ENCODE measurements at places on chromosomes 2 and 18.
A peak's percentile ranks its signal among the peaks of the same experiment; 100 is the strongest.

GRCh38 chr2:25388491-25388890 is 46.8 kb upstream of the DNMT3A start:
- DNase-seq: no peak

- no peak for DNase-seq
Observed at GRCh38 chr2:63257473-63257872, 206.8 kb downstream of the OTX1 start.

GRCh38 chr2:19574778-19575260 is 216.4 kb upstream of the OSR1 start:
- DNase-seq: no peak

DNA sequence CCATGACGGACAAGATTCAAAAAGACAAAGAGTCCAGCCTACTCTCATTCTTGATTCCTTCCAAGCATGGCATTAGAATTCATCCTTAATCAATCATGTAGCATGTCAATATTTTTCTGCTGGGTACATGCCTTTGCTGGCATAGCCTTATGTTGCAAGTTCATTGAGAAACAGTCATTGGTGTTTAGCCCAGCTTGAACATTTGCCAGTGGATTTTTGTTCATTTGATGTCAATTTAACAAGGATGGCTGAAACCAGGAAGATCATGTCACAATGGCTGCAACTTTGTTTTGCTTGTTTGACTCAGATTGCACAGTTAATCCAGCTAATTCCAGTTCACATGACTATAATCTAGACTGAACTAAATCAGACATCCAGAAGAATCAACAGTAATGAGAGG is 1132.2 kb downstream of the LRP1B start:
- no peak for DNase-seq

DNA sequence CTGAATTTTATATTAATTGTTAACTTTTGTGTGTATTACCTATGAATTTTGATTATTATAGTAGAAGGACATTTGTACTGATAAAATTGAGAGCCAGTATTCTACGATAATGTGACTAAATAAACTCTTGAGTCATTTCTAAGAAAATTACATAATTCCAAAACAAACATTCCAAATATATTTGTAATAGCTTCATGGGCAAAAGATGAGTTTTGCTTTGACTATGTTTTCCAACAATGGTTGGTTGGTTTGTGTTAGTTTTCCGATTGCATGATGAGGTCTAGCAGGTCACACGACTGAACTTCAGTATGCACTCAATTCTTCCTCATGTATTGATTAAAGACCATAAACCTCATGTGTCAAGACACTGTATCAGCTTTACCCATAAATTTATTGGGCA is 71.7 kb upstream of the WDR75 start:
- no peak for DNase-seq

- no peak for DNase-seq
Observed at GRCh38 chr18:23453680-23454058, 582 bp downstream of the RIOK3 start.

GRCh38 chr2:45332567-45332966 is 278.5 kb downstream of the SRBD1 start:
- no peak for DNase-seq

GRCh38 chr2:183088061-183088460 is 9.5 kb downstream of the DUSP19 start:
- no peak for DNase-seq

GRCh38 chr2:42957109-42957860 is 164.9 kb upstream of the HAAO start:
- DNase-seq: no peak

DNA sequence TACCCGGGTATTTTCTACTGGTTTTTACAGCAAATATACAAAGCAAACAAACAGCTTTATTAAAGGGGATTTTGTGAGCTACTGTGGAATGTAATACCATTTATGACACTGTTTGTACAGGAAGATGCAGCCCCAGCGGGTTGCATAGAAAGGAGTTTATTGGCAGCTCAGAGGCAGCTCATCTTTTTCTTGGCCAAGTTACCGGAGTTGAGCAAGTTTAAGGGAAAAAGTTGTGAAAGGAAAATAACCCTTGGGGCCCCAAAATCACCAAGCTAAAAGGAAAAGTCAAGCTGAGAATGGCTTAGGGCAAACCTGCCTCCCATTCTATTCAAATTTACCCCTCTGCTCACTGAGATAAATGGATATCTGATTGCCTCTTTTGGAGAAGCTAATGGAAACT is 60.8 kb downstream of the MOB4 start:
- no peak for DNase-seq

GRCh38 chr18:10898417-10898974 is 250.9 kb downstream of the PIEZO2 start:
- DNase-seq: no peak

DNA sequence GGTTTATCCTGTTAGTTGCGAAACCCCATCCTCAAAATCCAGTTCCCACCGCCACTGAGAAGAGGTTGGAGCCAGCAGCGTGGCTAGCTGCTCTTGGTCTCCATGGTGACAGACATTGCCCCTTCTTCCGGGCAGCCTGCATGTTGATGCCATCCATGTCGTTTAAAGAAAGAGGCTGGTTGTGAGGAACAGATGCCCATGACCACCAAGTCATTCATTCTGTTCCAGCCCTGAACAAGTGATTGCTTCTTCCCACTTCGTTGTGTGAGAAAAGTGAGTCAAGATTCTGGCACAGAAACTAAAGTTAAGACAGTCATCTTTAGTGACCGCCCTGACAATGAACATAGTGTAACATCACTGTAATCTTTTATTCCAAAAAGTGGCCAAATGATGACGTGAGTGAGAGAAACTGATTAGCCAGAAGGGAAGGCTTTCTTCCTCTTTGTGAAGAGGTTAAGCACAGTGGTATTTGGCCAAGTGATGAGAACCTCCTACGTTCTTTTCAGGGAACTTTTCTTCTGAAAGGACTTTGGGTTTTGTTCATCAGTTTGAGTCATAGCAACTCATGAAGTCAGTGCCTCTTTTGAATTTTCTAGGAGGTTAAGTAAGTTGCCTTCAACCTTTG is 272.5 kb downstream of the GALR1 start:
- no peak for DNase-seq

- no peak for DNase-seq
Observed at GRCh38 chr18:12417687-12418086, 10.0 kb downstream of the PRELID3A start.

- DNase-seq: no peak
Observed at GRCh38 chr2:66576311-66576560, 141.3 kb downstream of the MEIS1 start.

- DNase-seq: no peak
Observed at GRCh38 chr2:223056701-223057418, 4.9 kb downstream of the KCNE4 start.

- DNase-seq: peak; percentile 57
Observed at GRCh38 chr2:97870396-97870843, 125.3 kb downstream of the TMEM131 start.

- DNase-seq: no peak
Observed at GRCh38 chr18:33076601-33077000, 303.8 kb upstream of the KLHL14 start.

DNA sequence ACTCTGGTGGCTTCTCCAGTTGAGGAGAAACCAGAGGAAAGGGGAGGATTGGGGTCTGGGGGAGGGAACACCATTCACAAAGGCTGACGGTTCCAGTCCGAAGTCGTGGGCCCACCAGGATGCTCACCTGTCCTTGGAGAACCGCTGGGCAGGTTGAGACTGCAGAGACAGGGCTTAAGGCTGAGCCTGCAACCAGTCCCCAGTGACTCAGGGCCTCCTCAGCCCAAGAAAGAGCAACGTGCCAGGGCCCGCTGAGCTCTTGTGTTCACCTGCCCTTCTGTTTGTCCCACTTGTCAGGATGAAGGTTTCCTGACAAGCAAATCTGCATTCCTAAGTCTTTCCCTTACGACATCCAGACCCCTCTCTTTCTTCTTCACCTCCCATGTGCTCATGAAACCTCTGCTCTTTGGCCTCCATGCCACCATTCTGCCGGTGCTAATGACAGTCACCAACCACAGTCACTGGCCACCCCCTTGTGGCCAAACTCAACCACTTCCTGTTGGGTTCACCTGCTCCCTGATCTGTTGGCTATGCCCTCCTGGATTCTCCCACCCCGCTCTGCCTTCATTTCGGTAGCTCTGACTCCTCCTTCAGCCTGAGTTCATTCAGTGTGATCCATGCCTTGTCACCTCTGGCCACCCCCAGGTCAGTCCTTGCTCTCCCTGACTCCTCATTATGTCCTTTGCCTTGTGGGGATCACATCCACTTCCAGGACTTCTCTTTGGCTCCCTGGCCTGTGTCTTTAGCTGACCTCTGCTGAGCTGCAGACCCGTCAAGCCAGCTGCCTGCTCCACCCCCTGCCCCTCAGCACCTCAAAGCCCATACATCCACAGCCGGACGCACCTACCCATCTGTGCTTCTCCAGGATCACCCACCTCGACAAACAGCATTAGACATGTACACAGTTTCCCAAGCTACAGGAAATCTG is 17.6 kb downstream of the EMX1 start:
- DNase-seq: no peak

DNA sequence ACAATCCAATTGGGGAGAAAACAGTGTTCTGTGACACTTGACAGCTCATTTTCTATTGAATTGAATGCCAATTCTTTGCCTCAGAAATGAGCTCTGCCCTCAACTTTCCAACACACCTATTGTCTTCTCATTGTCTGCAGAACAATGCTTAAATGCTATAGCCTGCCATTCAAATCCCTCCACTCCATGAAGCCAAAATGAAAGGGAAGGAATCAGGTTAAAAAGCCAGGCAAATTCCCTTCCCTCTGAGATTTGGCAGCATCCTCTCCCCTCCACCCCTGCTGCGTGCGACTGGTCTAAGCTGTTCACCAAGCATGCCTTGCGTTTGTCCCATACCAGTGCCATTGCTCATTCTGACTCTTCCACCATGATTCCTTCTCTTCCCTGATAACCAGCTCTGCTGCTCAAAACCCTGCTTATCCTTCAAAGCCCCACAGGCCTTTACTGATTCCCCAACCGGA is 32.4 kb upstream of the TMEM131 start:
- no peak for DNase-seq

GRCh38 chr2:13616616-13617015 is 899.9 kb downstream of the TRIB2 start:
- DNase-seq: no peak

DNA sequence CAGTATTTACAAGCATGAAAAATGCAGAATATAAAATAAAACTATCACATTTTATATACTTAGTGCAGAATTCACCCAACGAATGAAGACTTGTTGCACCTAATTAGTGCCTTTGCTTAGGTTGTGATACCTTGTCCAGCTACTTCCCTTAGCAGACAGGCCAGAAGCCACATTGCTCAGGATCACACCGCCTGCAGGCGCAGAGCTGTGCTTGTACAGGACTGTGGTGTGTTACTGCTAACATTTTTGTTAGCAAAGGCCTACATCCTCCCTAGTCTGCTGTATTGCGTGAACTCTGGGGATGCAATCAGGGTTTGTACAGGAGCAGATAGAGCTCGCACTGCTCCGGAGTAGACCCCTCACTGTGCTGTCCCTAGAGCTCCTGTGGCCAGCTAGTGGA is 336.9 kb downstream of the CBLN2 start:
- DNase-seq: no peak

- DNase-seq: no peak
Observed at GRCh38 chr2:193482557-193482956, 1287.8 kb upstream of the TMEFF2 start.

- no peak for DNase-seq
Observed at GRCh38 chr2:28279371-28279770, 113.3 kb upstream of the FOSL2 start.

GRCh38 chr2:10537522-10538199 is 89.5 kb upstream of the ODC1 start:
- no peak for DNase-seq

DNA sequence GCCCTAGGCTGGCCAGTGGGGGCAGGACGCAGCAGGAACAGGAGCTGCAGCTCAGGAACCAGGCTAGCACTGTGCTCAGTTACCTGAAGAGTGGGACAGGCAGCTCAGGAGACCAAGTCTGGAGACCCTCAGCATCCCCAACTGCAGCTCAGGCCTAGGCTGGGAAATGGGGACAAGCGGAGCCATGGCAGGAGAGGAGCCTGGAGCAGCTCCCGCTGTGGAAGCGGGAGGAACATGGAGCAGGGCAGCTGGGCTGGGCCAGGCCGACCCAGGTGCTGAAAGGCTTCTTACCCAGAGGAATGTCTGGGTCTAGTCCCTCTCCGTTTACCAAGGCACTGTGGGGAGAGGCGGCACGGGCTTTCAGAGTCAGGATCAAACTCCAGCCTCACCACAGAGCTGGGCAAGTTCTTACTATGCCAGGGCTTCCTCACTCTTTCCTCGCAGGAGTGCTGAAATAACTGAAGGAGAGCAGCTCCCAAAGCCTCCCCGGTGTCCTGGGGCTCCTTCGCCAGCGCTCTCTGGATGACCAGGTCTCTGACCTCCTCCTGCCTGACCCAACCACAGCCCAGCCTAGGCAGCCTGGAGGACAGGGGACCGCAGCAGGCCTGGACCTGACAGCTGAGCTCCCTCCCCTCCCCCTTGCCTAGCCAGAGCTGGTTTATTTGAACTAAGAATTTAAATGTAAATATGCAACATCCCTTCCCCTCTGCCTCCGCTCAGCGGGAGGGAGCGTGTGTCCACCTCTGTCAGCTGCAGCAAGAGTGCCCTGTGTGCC is 247.8 kb upstream of the SIX2 start:
- no peak for DNase-seq

DNA sequence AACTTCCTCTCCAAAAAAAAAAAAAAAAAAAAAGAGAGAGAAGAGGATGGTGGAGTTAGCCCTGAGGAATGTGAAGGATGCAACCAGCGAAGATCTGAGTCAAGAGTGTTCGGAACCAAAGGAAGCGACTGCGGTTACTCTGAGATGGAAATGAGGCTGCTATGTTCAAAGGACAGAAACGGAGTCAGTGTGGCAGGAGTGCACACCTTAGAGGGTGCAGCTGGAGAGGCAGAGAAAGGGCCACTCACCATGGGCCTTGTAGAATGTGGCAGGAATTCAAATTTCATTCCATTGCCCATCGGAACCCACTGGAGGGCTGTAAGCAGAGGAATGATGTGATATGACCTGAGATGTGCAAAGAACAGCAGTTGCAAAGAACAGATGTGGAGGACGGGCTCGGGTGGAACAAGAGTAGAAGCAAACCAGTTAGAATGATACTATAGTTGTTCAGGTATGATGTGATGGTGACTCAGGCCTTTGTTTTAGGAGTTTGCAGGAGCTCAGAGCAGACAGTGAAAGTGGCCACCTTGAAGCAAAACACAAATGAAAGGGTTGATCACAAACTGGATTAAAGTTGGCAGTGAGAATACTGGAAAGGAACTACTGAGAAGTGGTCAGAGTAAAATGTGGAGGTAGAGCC is 22.6 kb downstream of the ITGA6 start:
- DNase-seq: no peak

DNA sequence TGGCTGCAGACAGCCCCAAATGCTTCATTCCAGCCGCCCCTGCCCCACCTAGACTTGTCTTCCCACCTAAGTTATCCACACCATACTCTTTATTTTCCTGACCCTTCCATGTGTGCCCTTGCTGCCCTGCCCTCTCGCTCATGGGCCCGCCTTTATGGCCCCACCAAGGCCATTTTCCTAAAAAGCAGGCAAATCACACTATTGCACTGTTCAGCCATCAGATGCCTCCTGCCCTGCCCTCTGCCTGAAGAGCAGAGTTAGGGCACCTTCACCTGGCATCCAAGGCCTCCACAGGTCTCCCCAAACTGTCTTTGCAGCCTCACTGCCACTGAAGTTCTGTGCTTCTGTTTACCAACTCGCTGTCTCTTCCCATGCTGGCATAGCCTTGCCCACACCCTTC is 496.7 kb downstream of the EIPR1 start:
- DNase-seq: no peak

All from stimulated activated CD4-positive, alpha-beta T cell treated with anti-CD3 and anti-CD28 coated beads, Interleukin-15, amount 100 ng/mL, for 24 hours (primary cell).